ENCODE measurements at places on chromosomes 7 and 10.

DNA sequence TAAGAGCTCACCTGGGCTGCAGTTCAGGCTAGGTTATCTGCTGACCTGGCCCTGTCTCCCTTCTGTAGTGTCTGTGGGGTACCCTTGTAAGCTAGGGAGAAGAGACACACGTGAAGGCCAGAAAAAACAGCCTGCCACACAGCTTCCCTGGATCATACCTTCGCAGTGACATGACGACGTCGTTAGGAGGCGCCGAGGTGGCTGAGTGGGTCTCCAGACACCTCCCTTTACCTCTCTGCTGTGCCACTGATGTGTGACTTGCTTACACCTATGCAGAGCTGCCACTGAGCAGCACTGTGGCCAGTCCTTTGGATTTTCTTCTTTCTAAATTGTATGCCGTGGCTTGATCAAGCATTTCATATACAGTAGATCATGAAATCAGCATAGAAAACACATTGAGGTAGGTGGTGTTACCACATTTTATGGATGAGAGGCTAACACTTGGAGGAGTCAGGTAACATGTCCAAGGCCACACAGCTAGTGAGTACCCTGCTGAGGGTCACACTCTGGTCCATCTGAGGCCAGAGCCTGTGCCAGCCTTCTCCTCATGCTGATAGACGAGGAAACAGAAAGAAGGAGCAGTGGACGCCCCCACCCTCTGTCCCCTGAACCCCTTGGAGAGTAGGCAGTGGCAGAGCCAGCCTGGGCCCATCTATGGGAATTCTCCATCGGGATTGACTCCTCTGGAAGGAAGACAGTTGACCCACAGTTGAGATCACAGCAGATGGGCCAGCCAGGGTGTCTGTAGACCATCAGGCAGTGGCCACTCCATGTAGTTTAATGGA, 23.1 kb downstream of the HTRA1 start:
- no peak for DNase-seq

GRCh38 chr10:123997486-123998196, 95.8 kb downstream of the CHST15 start:
- DNase-seq, result no peak

GRCh38 chr10:131068311-131068710, 243.2 kb downstream of the TCERG1L start:
- DNase-seq, result no peak

DNA sequence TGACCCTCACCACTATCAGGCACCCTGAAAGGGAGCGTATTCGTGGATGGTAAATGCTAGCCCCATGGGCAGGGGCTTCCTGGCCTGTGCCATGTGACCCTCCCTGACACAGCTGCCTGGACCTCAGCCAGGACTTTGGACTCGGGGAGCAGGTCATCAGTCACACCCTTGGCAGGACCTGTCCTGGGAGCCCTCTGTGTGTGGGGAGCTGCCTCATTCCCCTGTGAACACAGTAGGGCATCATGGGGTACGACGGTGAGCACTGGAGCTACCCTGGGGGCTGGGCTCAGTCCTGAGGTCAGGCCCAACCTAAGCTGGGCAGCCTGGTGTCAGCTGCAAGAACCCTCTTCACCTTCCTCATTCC, 129.3 kb upstream of the FAM20C start:
- DNase-seq, result no peak

All from forelimb muscle (tissue), 1 donor.